Type B pancreatic cell (in vitro differentiated cells): ENCODE measurements at places on chromosomes 7 and 10.

DNA sequence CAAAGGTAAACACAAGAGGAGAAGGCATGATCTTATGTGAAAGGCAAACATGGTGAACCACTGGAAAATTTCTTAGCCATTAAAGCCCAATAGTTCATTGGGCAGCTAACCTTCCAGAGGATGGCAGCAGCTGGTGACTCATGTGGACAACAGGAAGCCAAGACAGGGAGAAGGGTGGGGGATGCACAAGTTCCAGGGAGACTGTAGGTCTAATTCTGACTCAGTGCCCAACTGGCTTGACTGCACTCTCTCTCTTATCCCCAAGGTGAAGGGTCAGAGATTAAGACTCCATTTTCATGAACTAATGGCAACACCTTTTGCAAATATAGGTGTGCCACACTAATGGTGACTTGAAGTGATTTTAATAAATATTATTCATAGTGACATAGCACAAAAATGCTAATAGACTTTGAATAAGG lies 47.9 kb upstream of the SLC35B4 start:
- DNase-seq: no peak

GRCh38 chr7:94040254-94040653 lies 36.1 kb upstream of the BET1 start:
- no peak for DNase-seq

DNA sequence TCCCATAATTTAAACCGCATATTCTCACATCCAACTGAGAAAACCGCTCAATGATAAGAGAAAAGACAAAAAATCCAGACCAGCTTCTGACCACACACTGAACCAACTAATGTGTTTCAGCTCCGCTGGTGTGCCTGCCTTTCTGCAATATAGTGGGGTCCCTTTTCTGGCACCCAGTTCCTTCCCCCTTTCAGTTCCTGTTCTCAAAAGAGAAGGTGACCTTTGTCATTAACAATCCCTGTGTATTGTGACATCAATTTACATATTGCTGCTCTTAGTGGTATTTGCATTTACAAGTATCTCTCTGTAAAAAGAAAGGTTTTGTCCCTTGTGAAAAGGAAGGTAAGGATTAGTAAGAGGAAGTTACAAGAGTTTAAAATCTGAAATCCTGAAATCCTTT lies 1.4 kb downstream of the PPP1R17 start:
- DNase-seq: no peak

GRCh38 chr7:2894118-2894940 lies 50.2 kb upstream of the GNA12 start:
- no peak for DNase-seq

DNA sequence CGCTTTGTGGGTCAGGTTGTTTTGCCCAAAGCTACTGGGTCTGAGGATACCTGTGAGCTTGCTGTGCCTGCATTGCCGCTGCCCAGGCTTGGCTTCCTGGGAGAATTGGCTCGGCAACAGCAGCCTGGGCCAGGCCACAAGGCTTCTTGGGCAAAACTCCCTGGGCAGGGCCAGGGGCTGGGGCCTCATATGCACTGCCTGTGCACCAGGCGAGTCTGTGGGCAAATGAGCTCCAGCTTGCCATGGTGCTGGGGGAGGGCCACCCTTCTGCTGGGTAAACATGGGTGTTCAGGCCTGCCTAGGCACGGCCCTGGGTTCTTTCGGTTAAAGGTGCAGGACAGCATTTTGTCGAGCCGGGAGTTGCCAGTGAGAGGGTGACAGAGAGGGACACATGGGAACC lies 19.4 kb downstream of the ZMIZ1 start:
- no peak for DNase-seq

DNA sequence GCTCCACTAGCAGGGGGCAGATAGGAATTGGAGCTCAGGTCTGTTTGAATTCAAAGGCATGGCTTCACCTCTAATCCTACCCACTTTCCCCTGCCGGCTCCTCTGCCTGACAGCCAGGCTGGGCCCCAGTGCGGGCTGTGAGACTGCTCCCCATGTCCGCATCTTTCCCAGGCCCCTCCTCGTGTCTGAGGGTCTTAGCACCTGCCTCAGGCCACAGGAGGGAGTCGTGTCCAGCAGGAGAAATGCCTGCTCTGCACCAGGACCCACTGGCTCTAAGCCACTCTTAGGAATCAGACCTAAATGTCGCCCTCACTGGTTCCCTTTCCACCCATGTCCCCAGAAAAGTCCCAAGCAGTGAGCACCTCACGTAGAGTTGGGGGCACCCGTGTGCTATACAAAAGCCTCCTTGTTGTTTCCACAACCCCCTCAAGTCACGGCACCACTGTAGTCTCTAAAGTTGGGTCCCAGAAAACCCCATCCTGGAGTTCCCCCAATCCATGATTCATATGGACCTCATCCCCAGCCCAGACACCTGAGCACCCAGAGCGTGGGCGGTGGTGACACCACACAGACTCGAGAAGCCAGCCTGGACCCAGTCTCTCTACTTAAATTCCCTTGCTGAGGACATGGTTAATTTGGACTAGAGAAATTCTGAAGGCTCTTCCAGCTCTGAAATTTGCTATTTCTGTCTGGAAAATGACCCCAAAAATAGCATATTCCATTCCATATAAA lies 466.4 kb upstream of the ZMIZ1 start:
- no peak for DNase-seq

GRCh38 chr7:132492823-132493445 lies 83.3 kb downstream of the PLXNA4 start:
- no peak for DNase-seq
